Breast epithelium (tissue), 4 donors: ENCODE measurements at places on chromosomes 4 and X.

GRCh38 chr4:56681158-56681852 is at the start of gene HOPX:
HOPX (minus strand) TSS chr4:56681296; CDS start chr4:56657816, 23,480 bp downstream.
- H3K36me3 ChIP-seq = no peaks in the 10 kb centered on the region
- peak; percentile 53 for DNase-seq
- H3K27me3 ChIP-seq = no peaks in the 10 kb centered on the region

DNA sequence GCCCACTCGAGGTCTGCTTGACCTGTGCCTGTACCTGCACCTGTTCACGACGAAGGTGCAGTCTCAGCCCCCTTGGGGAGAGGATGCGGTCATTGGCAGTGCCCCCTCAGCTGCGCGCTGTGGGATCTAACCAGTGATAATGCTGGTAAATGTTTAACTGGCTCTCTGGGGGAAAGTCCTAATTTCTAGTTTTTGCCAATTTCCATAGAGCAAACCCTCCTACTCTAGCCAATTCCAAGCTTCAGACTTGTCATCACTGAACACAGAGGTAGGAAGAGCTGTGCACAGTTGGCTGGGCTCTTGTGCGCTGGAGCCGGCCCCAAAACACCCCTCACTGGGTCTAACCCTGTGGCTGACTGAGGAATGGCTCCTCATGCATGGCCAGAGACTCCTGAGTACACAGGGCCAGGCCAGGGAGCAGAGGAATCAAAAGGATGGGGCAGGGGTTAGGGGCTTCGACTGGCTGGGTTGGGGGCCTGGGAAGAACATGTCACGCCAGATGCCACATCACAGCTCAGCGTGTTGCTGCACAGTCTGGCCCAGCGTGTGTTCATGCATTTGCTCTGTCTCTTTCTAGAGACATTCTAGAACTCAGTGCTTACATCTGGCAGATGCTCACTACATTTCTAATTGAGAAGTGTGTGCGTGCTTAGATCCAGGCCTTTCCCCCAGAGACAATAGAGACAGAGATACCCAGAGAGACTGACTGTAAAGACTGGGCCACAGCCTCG is 270.8 kb downstream of the BCOR start:
- DNase-seq = no peak
- no peak overlapping the region for H3K4me3 ChIP-seq
- no peaks in the 10 kb centered on the region for H3K27me3 ChIP-seq
- no peaks in the 10 kb centered on the region for H3K4me1 ChIP-seq
- no peaks in the 10 kb centered on the region for H3K36me3 ChIP-seq
- no peak overlapping the region for H3K27ac ChIP-seq

DNA sequence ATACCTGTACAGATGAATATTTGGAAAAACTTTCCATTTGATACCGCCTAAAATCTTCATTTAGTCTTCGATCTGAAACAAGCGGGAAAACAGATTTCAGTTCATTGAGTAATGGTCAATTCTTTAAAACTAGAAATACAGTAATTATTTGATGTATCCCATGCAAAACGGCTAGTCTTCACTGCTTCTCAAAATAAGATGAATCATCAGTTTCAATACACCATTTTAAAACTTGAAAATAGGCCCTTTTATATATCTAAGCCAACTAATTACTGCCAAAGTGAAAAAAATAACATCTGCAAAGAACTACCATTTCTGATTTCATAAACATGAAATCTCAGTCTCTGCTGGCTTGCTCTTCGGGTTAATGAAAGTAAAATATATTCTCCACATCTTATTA is 11.0 kb downstream of the SCLT1 start:
- no peaks in the 10 kb centered on the region for H3K36me3 ChIP-seq
- no peak overlapping the region for H3K4me3 ChIP-seq
- H3K27me3 ChIP-seq = no peaks in the 10 kb centered on the region
- no peak overlapping the region for H3K27ac ChIP-seq
- no peak for DNase-seq
- H3K4me1 ChIP-seq = no peaks in the 10 kb centered on the region

DNA sequence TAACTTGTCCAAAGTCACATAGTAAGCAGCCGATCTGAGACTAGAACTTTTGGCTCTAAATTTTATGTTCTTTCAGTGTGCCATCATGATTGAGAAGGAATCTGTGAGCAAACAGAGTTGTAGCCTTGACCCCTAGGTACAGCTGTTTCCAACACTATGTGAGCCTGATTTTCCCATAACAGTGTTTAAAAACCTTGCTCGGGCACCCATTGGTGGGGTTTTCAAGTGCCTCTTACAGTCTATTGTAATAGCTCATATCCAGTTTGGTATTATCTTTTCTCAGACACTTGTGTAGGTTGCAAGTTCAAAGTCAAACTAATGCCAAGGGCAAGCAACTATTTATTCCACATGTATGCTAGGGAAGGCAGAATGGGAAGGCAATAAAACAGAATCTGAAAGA is 467.9 kb downstream of the INPP4B start:
- no peaks in the 10 kb centered on the region for H3K27me3 ChIP-seq
- no peak for DNase-seq
- no peaks in the 10 kb centered on the region for H3K36me3 ChIP-seq
- H3K27ac ChIP-seq = no peak overlapping the region
- H3K4me1 ChIP-seq = no peaks in the 10 kb centered on the region
- no peak overlapping the region for H3K4me3 ChIP-seq

DNA sequence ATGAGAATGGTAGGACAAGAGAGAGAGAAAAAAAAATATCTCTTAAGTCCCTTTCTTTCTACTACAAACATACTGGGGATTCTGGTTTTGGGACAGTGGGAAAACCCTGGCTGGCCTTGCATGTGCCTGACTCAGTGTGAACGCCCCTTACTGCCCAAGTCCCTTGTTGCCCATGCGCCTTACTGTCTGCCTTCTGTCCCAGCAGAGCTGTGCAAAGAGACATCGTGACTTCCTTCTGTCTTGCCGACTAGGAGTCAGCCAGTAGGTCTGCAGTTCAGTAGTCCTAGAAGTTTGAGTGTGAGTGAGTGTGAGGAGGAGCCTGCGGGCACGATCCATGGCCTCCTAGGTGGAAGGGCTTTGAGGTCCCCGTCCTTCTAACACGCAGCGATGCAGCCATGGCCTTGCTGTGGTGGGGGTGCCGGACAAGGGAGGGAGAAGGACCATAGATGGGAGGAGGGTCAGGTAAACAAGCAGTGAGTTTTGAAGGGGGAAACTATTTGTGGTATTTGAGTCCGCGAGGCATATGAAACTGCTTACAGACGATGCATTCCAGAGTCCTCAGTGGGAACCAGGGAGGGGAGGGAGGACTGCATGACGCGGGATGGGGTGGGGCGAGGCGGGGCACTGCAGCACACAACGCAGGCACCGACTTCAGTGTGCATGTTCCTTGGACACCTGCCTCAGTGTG is at the start of gene XAGE2:
Gene XAGE2 (plus strand): TSS at position 654 of the 688 bp plus-strand sequence. CDS start 994 bp downstream, outside the sequence.
- H3K4me3 ChIP-seq = no peak within 1 kb of the TSS
- no peaks in the 10 kb centered on the region for H3K27me3 ChIP-seq
- H3K27ac ChIP-seq = no peak within 1 kb of the TSS
- no peaks in the 10 kb centered on the region for H3K36me3 ChIP-seq

DNA sequence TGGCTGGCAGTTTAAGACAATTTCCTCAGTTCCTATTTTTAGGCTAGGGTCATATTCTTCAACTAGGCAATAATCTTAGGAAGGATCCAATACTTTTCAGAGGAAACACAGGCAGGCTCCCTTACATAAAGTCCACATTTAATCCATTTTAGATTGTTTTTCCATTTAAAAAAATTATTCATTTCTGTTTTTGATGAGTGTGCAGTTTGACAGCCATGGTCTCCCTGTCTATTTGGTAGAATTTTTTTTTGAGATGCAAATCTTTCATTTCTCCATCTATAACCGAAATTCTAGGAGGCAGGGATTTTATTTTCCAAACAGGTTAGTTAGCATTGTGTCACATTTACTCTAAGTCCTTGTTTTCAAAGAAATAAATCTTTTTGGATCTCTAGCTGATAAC is 326.8 kb downstream of the PPP4R3C start:
- no peaks in the 10 kb centered on the region for H3K27me3 ChIP-seq
- no peak overlapping the region for H3K27ac ChIP-seq
- no peaks in the 10 kb centered on the region for H3K4me1 ChIP-seq
- DNase-seq = no peak
- H3K4me3 ChIP-seq = no peak overlapping the region

DNA sequence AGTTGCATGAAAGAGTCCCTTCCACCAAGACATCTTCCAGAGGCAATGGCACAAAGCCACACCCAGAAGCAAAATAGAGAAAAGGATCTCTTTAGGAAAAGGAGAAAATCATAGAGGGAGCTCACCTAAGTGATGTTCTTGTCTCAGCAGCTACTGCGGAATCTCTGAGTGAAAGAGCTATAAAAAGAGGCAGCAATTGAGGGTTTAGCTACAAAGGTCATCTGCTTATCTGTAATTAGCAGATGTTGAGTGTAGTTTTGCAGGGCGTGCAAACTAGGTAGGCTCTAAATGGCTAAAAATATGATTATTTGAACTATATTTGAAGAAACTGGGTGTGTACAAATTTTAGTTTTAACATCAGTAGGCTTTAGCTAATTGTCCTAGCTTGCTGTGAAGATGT is 276.0 kb downstream of the HS3ST1 start:
- H3K4me3 ChIP-seq = no peak overlapping the region
- no peaks in the 10 kb centered on the region for H3K36me3 ChIP-seq
- no peaks in the 10 kb centered on the region for H3K27me3 ChIP-seq
- H3K27ac ChIP-seq = no peak overlapping the region
- H3K4me1 ChIP-seq = no peaks in the 10 kb centered on the region

DNA sequence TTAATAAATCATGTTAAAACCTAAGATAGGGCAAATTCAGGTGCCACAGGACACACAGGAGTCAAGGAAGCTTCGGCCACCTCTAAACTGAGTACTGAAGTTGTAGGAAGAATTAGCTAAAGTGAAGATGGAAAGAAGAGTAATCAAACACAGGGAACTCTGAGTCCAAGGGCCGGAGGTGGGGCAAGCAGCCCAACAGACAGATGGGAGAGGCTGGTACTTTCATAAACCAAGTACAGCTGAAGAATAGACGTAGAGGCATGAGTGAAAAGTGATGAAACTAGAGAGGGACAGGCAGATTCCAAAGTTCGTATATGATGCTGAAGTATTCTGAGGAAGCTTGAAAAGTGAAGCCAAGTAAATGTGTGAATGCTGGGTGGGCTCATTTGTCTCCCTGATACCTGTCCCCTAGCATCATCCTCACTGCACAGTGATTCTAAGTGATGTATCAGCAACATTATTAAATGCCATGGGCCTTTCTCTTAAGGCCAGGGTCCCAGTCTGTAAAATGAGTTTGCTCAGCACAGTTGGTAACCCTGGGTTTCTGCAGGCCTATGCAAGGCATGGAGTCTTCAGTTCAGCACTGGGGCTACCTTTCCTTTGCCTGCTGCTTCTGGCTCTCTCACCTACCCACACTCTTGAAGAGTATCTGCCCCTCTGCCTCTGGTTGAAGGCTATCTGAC is 203.3 kb downstream of the NR3C2 start:
- H3K4me3 ChIP-seq = no peak overlapping the region
- H3K27me3 ChIP-seq = no peaks in the 10 kb centered on the region
- no peaks in the 10 kb centered on the region for H3K4me1 ChIP-seq
- H3K27ac ChIP-seq = no peak overlapping the region
- H3K36me3 ChIP-seq = no peaks in the 10 kb centered on the region
- DNase-seq = no peak

GRCh38 chr4:47198791-47199190 is 167.4 kb downstream of the GABRB1 start:
- no peak for DNase-seq
- no peak overlapping the region for H3K27ac ChIP-seq
- no peaks in the 10 kb centered on the region for H3K4me1 ChIP-seq
- H3K27me3 ChIP-seq = no peaks in the 10 kb centered on the region
- H3K4me3 ChIP-seq = no peak overlapping the region

DNA sequence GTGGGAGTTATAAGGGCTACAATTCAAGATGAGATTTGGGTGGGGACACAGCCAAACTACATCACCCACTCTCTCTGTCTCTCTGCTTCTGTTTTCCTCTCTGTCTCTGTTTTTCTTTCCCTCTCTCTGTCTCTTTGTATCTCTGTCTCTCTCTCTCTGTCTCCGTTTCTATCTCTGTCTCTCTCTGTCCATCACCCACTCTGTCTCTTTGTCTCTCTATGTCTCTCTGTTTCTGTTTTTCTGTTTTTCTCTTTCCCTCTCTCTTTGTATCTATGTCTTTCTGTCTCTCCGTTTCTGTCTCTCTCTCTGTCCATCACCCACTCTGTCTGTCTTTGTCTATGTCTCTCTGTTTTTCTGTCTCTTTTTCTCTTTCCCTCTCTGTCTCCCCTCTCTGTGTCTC is 25.3 kb downstream of the IL3RA start:
- H3K4me3 ChIP-seq = no peak overlapping the region
- H3K4me1 ChIP-seq = no peaks in the 10 kb centered on the region
- H3K27me3 ChIP-seq = no peaks in the 10 kb centered on the region
- peaks cover 10% of the 10 kb centered on the region for H3K36me3 ChIP-seq
- no peak overlapping the region for H3K27ac ChIP-seq

GRCh38 chr4:119731146-119731742 is 102.6 kb upstream of the PDE5A start:
- H3K4me1 ChIP-seq = no peaks in the 10 kb centered on the region
- no peak for DNase-seq
- no peak overlapping the region for H3K27ac ChIP-seq
- no peaks in the 10 kb centered on the region for H3K36me3 ChIP-seq
- no peak overlapping the region for H3K4me3 ChIP-seq

GRCh38 chr4:5931526-5931925 is 38.6 kb upstream of the CRMP1 start:
- H3K36me3 ChIP-seq = no peaks in the 10 kb centered on the region
- H3K4me3 ChIP-seq = no peak overlapping the region
- no peak for DNase-seq
- H3K27me3 ChIP-seq = peaks cover 58% of the 10 kb centered on the region

DNA sequence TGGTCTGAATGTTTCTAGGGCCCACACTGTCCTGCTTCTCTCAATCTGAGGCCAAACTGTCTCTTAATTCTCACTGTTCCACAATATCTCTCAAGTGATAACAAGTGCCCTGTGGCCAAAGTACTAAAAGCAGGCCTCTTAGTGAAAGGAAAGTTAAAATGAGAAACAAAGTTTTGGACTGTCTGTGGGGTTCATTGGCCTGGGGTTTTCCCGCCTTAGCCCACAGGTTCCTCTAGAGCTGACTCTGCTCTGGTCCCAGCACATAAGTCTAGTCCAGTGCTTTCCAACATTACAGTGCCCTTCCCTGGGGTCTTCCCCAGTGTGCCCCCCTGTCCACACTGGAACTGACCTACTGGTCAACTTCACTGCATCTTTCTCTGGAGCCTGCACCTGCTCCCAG is 6.3 kb downstream of the MAGEB1 start:
- no peaks in the 10 kb centered on the region for H3K36me3 ChIP-seq
- no peaks in the 10 kb centered on the region for H3K4me1 ChIP-seq
- H3K27me3 ChIP-seq = peaks cover 4% of the 10 kb centered on the region
- DNase-seq = no peak
- no peak overlapping the region for H3K4me3 ChIP-seq

DNA sequence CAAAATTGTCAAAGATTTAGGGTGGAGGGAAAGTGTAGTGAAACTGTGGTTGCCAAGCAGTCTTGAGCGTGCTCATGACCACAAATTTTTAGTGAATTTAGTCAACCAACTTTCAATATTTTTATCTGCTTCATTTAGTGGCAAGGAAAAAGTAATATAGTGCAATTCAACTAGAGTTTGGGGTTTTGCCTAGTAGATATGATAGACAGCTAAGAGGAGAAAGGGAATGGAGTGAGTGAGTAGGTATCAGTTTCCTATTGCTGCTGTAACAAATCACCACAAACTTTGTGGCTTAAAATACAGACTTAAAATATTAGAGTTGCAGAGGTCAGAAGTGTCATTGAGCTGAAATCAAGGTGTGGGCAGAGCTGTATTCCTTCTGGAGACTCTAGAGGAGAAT is 3.7 kb upstream of the CT47C1 start:
- no peaks in the 10 kb centered on the region for H3K36me3 ChIP-seq
- no peak overlapping the region for H3K4me3 ChIP-seq
- H3K4me1 ChIP-seq = no peaks in the 10 kb centered on the region
- no peak for DNase-seq
- no peak overlapping the region for H3K27ac ChIP-seq

GRCh38 chrX:45068569-45068968 is 132.1 kb downstream of the DIPK2B start:
- no peak for DNase-seq
- no peaks in the 10 kb centered on the region for H3K36me3 ChIP-seq
- H3K4me1 ChIP-seq = no peaks in the 10 kb centered on the region
- no peak overlapping the region for H3K4me3 ChIP-seq
